Colonic mucosa (tissue), 4 donors: ENCODE measurements at places on chromosomes 5 and 9.

- no peak for DNase-seq
Observed at GRCh38 chr5:135160036-135160675, 126.1 kb upstream of the PITX1 start.

DNA sequence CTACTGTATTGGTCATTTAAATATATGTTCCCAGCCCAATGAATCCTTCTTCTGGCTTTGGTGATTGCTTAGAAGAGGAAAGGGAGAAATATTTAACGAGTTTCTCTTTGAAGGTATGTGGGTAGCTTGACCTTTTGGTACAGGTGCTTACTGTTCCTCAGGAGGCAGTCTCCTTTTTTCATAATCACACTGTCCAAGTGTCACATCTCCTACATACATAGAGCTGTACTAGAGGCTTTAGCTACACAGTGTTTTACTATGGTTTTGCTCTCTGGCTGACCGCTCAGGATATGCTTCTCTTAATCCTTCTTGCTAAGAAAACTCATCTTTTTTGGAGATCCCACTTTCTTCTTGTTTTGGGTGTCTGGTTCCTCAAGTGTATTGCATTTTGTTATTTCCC, 6.9 kb downstream of the ERBIN start:
- no peak for DNase-seq

GRCh38 chr5:1064383-1065142, 47.3 kb downstream of the SLC12A7 start:
- DNase-seq, result no peak

GRCh38 chr9:132857616-132858342, 20.3 kb downstream of the AK8 start:
- DNase-seq, result no peak

DNA sequence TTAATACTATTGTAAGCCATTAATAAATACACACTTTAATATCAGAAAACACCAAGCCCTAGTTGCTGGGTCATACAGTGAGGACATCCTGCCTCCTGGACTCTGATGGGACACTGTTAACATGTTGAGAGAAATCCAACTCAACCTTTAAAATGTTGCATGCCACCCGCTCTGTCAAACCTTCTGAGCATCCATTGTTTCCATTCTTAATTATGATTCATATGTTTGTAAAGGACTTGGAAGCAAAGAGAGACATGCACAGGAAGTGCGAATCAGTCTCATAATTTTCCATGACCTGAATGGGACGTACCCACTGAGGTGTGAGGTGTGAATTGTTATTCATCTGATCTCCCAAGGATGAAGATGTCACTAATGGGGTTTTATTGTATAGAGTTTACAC, 186.4 kb downstream of the CAAP1 start:
- no peak for DNase-seq

GRCh38 chr5:40043916-40044315, 619.1 kb upstream of the DAB2 start:
- DNase-seq, result peak; percentile 28

DNA sequence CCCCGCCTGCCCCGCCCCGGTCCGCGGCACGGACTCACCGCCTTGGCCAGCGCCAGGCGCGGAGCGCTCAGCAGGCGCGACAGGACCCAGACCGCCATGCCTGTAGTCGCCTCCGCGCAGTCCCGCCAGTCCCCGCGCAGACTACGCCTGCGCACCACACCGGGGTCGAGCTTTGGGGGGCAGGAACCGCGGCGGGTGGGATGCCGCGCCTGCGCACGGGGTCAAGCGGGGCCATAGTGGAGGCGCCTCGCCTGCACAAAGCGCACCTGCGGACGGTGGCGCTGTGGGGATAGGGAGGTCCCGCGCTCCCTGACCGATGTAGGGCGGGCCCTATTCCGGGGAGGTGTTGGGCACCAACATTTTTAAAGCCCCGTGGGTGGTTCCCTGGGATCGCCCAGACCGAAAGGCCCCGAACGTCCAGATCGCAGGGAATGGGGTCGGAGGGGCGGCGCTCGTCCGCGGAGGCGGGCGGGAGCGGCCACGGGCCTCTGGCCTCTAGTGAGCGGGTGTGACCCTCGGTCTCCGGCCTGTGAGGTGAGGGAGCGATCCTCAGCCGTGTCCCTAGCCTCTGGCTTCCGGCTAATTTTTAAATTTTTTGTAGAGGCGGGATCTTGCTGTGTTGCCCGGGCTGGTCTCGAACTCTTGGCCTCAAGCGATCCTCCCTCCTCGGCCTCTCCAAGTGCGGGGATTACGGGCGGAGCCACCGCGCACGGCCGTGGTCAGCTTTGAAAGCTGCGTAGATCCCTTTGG, 70.8 kb upstream of the LPCAT1 start:
- DNase-seq, result peak; percentile 86

- no peak for DNase-seq
Observed at GRCh38 chr5:13921578-13921977, 22.9 kb downstream of the DNAH5 start.

DNA sequence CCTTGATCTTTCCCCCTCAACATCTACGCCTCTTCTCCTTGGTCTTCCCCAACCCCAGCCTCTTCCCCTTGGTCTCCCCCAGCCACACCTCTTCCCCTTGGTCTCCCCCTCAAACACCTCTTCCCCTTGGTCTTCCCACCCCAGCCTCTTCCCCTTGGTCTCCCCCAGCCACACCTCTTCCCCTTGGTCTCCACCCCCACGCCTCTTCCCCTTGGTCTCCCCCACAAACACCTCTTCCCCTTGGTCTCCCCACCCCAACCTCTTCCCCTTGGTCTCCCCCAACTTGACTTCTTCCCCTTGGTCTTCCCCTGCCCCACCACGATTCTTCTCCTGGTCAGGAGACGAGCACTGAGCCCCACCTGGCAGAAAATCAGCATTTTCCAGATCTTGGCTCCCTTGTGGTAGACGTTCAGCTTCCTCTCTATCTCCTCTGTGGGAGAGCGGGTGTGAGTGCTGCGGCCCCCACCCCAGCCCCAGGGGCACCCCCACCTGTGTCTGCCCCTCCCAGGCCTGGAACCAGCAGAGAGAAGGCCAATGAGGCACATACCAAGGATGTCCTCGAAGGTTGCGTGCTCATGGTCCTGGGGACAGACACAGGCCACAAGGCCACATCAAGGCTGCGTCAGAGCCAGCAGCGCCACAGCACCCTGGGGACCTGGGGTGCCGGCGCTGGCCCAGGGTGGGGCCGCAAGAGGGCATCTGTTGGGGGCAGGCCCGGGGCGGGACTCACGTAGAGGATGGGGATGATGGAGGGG, 7.0 kb downstream of the NSMF start:
- DNase-seq, result peak; percentile 21

DNA sequence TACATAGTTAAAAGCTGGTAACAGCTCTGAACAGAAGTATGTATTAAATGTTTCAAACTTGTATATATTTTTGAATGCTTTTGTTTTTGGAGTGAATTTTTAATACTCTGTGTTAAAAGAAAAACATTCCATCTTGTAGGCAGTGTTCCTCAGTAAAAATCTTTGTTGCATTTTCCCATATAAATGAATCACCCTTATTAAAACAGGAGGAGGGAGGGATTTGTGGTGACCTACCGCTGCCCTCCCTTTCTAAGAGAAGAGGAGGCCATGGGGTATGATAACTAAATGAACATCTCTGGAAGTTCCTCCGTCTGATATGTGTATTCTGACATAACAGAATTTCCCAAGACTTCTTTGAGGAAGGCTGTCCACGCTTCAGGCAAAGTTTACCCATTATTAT, 53.4 kb downstream of the INIP start:
- DNase-seq, result no peak

DNA sequence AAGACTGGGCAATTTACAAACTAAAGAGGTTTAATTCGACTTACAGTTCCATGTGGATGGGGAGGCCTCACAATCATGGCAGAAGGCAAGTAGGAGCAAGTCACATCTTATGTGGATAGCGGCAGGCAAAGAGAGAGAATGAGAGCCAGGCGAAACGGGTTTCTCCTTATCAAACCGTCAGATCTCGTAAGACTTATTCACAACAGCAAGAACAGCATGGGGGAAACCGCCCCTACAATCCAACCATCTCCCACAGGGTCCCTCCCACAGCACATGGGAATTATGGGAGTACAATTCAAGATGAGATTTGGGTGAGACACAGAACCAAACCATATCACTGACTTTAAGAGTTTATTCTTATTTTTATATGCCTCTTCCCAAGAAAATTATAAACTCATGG, 60.3 kb downstream of the RFK start:
- no peak for DNase-seq

DNA sequence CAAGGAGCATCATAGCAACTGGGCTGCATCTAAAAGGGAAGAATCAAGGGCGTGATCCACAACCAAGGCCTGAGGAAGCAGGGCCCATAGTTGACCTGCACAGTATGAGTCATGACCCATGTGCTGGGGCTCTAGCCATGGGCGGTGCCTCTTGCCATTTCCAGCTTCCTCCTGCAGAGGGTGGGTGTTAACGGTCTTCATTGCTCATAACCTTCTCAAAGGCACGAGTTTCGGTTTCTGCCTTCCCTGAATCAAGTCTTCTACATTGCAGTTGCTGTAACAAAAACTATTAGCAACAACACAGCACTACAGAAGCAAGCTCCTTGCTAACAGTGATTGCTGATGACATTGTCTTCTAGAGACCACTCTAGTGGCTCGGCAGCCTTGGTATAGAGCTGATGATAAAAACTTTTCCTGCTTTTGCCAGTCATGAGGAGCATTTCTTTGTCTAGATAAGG, 66.9 kb downstream of the CTSL start:
- DNase-seq, result peak; percentile 50

GRCh38 chr5:141633871-141634561, 2.6 kb downstream of the HDAC3 start:
- DNase-seq, result no peak

DNA sequence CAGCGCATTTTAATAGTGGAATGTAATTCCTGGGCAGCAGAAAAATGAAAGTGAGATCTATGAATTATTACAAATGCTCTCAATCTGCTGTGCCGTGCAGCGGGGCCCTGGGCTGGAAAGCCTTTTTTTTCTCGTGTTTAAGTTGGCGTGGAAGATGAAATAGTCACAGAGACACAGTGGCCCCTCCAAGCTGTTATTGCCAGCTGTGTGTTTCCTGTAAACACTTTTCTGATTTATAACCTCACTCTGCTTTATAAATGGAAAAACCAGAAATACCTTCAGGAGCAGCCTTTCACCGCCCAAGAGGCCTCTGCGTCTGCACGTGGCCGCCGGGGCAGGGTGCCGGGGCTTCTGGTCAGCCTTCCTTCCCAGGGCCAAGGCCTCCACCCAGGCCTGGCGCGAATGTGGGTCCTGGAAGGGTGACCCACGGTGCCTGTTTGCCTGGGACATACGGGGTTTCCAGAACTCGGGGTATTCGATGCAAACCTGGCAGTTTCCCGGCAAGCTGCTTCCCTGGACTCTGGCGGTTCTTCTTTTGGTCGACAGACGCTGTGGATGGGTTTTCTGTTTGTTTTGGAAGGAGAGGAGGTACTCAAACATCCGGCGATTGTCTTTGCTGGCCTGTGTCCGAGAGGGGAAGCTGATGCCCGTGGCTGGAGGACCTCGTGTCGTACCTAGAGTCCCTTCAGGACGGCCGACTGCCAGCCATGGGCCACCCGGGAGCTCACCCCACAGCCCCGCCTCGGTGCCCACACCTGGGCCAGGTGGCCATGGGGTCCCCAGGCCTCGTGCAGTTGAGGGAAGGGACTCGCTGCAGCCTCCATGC, 256.7 kb downstream of the PARP8 start:
- DNase-seq, result no peak

DNA sequence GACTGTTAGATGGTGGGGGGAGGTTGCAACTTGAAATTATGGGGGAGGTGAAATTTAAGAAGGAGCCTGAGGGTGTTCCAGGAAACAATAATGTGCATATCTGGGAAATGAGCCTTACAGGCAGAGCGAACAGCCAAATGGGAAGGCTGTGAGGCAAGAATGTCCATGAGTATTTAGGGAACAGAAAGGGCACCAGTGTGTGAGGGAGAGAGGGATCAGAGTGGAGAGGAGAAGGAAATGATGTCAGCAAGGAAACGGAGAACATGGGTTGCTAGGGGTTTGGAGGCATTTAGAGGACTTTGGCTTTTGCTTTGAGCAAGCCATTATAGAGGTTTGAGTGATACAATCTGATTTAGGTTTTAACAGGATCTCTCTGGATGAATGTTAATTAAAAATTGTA, 285.4 kb downstream of the TLE4 start:
- DNase-seq, result no peak

DNA sequence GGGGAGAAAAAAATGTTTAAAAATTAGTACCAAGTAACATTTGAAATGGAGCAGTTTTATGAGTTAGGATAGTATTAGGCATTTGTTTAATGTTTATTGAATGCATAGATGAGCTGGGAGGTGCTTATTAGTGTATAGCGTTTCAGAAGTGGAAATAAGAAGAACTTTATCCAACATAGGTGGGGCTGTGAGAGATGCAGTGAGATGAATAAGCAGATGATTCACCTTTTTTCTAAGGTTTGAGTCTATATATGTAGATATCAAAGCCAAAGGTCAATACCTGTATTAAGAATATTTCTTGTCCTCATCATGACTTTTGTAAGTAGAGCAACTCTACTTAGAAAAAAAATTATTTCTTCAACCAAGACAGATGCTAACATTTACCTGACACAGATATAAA, 54.6 kb upstream of the POU4F3 start:
- no peak for DNase-seq

GRCh38 chr5:13519131-13519530, 425.4 kb downstream of the DNAH5 start:
- DNase-seq, result no peak

DNA sequence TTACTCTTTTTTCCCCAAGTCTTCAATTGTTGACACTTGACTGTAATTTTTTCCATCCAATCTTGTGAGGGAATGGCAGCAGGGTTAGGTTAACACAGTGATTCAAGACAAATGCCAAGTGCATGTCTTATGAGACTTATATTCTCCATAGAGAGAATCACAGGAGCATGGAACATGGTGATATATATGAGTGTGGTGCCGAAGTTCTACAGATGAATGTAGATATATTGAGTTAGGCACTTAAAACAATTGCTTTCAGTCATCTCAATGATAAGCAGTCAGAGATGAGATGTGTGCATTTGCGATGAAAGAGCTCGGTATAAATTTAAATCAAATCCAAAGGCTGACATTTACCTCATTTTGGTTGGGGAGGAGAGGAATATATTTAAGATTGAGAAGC, 211.2 kb downstream of the CDH10 start:
- DNase-seq, result no peak

DNA sequence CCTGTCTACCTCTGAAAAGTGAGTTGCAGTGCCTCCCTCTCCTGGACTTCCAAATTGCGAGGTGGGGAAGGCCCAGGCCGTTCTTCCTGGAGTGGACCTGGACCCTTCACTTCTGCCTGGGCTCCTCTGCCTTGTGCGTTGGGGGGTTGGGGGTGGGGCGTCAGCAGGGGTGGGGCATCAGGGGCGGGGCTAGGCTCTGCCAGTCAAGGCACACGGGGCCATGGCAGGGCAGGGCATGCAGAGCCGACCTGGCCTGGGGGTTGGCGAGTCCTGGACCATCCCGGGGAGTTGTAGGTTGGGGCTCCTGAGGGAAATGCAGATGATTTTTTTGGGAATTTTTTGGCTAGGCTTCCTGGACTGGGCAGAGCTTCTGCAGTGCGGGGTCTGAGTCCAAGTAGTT, 87.1 kb downstream of the EHMT1 start:
- DNase-seq, result no peak

- DNase-seq, result no peak
Observed at GRCh38 chr9:36479101-36479500, 79.0 kb upstream of the RNF38 start.
